Activated CD8-positive, alpha-beta memory T cell treated with anti-CD3 and anti-CD28 coated beads for 24 hours (primary cell): ENCODE measurements at places on chromosomes 1 and 21.

DNA sequence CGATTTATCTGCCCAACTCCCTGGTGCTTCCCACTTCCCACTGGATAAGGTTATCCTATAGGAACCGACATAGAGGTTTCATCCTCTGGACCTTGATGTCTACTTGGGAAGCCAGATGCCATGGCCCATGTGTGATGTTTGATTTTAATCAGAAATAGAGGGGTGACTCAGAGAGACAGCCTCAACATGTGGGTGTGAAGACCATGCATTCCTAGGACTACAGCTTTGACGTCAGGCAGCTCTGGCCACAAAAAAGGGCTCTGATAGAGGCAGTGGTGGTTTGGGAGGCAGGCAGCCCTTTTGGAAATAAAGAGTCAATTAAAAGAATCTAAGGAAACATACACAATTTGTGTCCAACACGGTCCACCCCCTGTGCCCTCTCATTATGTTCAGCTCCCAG lies 5.2 kb upstream of the SH2D2A start:
- DNase-seq = no peak

GRCh38 chr1:10924030-10924429 lies 88.4 kb upstream of the TARDBP start:
- no peak for DNase-seq

DNA sequence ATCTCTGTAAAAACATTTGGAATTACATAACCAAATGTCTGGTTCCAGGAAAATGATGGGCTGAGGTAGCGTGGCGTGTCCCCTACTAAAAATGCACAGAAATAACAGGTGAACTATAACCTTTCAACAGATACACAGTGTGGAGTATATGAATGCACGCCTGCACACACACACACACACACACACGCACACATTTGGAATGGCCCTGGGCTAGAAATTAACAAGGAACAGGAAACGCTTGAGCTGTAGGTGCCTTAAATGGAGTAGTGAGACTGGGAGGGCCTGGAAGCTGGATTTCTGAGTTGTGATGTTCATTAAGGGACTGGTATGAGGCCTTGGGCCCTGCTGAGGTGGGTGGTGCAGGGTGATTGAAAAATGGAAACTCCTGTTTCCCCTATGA lies 246.5 kb upstream of the C1orf174 start:
- DNase-seq = no peak

DNA sequence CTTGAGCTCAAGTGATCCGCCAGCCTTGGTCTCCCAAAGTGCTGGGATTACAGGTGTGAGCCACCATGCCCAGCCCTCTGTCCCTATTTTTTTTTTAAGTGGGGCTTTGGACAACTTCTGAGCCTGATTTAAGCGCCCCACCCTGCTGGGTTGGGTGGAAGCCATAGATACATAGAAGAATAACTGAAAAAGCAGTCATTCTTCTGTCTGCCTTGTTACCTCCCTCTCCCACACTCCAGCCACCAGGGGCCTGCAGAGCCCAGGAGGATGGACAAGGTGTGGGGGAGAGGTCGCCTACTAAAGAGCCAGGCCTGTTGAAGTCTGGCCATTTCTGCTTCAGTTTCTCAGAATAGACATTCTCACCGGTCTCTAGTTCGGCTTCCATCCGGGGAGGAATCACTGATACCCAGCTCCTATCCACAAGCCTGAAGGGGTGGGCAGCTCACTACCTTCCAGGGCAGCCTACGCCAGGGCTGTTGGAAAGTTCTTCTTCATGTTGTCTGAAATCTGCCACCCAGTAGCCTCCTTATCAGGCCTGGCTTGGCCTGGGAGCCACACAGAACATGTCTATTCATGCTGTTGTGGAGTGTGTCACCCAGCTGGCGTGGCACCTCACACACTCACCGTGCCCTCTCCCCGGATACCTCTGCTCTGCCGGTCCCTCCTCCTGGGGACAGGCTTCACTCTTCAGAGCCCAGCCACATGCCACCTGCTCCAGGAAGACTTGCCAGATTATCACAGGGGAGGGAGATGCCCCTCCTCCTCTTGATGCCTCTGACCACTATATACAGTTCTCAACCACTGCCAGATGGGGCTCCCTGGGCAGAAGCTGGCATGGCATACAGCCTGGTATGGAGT lies 27.7 kb downstream of the KNCN start:
- no peak for DNase-seq

DNA sequence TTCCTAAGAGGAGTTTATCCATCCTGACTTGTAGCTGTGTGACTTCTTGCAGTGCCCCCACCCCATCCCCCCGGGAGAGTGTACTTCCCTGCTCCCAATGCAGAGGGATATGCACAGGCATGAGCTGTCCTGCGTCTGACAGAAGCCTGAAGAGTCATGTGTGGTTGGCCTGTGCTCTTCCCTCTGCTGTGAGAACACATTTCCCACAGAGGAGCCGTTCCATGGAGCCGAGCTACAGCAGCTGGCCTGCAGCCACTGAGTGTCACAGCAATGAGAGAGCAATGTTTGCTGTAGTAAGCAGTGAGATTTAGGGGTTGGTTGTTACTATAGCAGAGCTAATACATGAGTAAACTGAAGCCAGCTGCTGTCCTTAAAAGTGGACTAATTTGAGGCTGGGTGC lies 22.0 kb downstream of the PARS2 start:
- DNase-seq = peak; percentile 24

- DNase-seq = no peak
Measured at GRCh38 chr1:201898992-201899391, 10.3 kb downstream of the SHISA4 start.

GRCh38 chr1:67188137-67188536 lies 21.9 kb downstream of the IL23R start:
- DNase-seq = no peak

DNA sequence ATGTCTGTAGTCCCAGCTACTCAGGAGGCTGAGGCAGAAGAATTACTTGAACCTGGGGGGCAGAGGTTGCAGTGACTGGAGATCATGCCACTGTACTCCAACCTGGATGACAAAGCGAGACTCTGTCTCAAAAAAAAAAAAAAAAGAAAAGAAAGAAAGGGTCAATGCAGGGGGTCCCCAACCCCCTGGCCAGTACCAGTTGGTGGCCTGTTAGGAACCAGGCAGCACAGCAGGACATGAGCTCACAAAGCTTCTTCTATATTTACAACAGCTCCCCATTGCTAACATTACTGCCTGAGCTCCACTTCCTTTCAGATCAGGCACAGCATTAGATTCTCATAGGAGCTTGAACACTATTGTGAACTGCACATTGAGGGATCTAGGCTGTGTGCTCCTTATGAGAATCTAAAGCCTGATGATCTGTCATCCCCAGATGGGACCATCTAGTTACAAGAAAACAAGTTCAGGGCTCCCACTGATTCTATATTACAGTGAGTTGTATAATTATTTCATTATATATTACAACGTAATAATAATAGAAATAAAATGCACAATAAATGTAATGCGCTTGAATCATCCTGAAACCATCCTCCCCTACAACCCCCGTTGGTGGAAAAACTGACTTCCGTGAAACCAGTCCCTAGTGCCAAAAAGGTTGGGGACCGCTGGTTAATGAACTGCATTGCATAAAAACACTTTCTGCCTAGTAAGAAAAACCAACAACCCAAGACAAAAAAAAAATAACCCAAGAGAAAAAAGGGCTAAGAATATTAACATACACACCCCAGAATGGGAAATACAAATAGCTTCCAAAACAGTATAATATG lies 2.8 kb downstream of the ZBTB8OS start:
- DNase-seq = no peak
